ENCODE measurements at places on chromosomes 2 and 18. TPM values are rescaled to one million over a fixed set of nuclear protein-coding genes. Genes with fewer than 3 reads are reported as not detected.

Gene AFF3
- total RNA-seq: not detected

Gene UGT1A8
- total RNA-seq: not detected

Gene FAP
- total RNA-seq: 0.53 TPM

Gene SEPTIN10
- total RNA-seq: 156 TPM

Gene TUBB8B
- total RNA-seq: not detected

Gene UCN
- total RNA-seq: 0.13 TPM

Gene ARHGEF4
- not detected for total RNA-seq

Gene PID1
- total RNA-seq: not detected

Gene C2orf78
- not detected for total RNA-seq

Gene PSTPIP2
- 4.7 TPM for total RNA-seq

Gene CTAGE1
- not detected for total RNA-seq

Gene DNAH7
- total RNA-seq: 0.13 TPM

Gene AMER3
- total RNA-seq: not detected

Gene WDSUB1
- total RNA-seq: 6.1 TPM

Gene IL1RL2
- total RNA-seq: 0.07 TPM

Gene INHBB
- 0.79 TPM for total RNA-seq

Gene COL4A3
- 0.14 TPM for total RNA-seq

Gene LMAN2L
- total RNA-seq: 16.6 TPM

Gene TWSG1
- total RNA-seq: 108 TPM

Gene COL3A1
- 1.0 TPM for total RNA-seq

Gene SP100
- 216 TPM for total RNA-seq

Gene OST4
- 195 TPM for total RNA-seq

Gene LIPT1
- 7.8 TPM for total RNA-seq

Gene CD207
- total RNA-seq: not detected

Gene LRP1B
- 0.07 TPM for total RNA-seq

Gene HJURP
- total RNA-seq: 42.0 TPM

Gene C2orf66
- 0.40 TPM for total RNA-seq

Gene ARHGAP15
- not detected for total RNA-seq

Gene FTCDNL1
- total RNA-seq: 1.7 TPM

Gene SH3RF3
- 7.3 TPM for total RNA-seq

Gene KCNG2
- total RNA-seq: not detected

Gene SULT1C4
- 4.7 TPM for total RNA-seq

Gene FMNL2
- 53.6 TPM for total RNA-seq

Gene PFN4
- 0.72 TPM for total RNA-seq

Gene UGT1A4
- not detected for total RNA-seq

Gene SCG2
- total RNA-seq: not detected

Gene SCYGR4
- total RNA-seq: not detected

Gene ECEL1
- total RNA-seq: under 0.01 TPM

Gene PLA2R1
- 21.4 TPM for total RNA-seq

Gene SGPP2
- not detected for total RNA-seq

Gene SETBP1
- total RNA-seq: 12.9 TPM

Gene ATL2
- 125 TPM for total RNA-seq

Gene CENPA
- total RNA-seq: 31.7 TPM

Gene ITM2C
- total RNA-seq: 3.9 TPM

Gene SERPINB12
- not detected for total RNA-seq

Gene EPG5
- 37.8 TPM for total RNA-seq

Gene ALPG
- not detected for total RNA-seq

Gene ANKRD30B
- not detected for total RNA-seq

Gene SMPD4
- 29.5 TPM for total RNA-seq

Gene INO80C
- 43.4 TPM for total RNA-seq

Gene C2orf80
- total RNA-seq: not detected

Gene FAM124B
- total RNA-seq: 125 TPM

Gene CFAP65
- not detected for total RNA-seq

Gene HYCC2
- total RNA-seq: 31.5 TPM

Gene CYP26B1
- total RNA-seq: 0.53 TPM

Gene CLIP4
- total RNA-seq: 49.9 TPM
